Left kidney (tissue), 8 donors: ENCODE measurements at places on chromosomes 16 and 17.

- no peak for DNase-seq
Measured at GRCh38 chr16:74995986-74996385, 2.8 kb upstream of the ZNRF1 start.

DNA sequence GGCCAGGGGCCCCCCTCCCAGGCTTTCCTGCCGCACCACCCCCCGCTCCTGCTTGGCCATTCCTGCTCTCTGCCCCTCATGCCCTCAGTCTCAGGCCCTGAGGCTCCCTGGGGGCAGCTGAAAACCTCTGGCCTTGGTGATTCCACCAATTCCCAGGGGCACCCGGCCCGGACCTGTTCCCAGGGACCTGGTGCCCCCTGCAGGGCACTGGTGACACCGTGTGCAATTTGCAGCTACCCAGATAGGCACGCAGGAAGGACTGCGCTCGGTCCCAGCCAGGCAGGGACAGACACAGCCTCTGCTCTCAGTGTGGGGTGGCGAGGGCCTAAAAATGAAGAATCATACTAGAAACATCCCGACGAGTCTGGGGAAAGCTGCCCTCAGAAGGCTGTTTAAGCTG lies 13.4 kb downstream of the WFDC1 start:
- peak; percentile 51 for DNase-seq

DNA sequence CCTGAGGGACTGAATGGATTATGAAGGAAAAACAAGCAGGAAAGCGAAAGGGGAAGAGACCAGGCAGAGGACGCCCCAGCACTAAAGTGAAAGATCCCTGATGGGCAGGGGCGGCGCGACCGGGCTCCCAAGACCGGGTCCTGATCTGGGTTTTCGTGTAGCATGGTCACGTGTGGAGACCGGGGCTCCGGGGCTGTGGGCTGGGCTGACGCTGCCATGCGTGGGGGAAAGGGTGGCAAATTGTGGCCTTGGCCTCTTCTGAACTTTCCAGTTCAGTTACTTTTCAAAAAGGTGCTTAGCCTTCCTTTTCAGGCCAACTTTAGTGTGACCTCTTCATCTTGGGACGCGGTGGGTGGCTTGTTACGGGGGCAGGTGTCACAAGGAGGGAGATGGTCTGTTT lies 57.5 kb downstream of the METRNL start:
- no peak for DNase-seq

GRCh38 chr17:79654350-79654959 lies 43.6 kb upstream of the RBFOX3 start:
- no peak for DNase-seq

DNA sequence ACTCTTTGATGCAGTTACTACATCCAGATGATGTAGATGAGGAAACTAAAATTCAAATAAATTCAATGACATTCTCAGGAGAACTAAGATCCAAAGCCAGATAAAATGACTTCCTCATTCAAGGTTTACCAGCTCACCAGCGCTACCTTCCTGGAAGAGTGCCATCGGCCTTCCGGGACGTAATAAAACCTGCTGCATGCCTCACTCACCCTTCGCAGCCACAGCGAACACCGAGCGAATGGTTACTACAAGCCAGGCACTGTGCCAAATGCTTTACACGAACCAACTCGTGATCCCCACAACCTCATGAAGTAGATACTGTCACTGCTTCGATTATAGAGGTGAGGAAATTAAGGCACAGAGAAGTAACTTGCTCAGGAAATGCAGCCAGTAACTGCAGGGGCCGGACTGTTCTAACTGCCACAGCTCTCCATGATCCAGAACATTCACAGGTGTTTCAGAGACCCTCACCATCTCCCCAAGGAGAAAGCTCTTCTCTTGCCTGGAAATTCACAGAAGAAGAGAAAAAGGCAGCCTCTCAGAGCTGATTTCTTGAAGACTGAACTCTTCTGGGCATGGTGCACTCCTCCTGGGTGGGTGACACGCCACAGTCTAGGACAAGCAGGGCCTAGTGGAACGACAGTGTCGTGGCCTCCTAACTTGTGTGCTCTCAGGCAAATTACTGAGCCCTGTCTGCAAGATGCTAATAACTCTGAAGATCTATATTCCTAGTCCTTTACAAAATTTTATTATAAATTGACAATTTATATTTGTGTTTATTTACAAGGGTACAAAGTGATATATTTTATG lies 46.8 kb downstream of the HIC1 start:
- DNase-seq: no peak

DNA sequence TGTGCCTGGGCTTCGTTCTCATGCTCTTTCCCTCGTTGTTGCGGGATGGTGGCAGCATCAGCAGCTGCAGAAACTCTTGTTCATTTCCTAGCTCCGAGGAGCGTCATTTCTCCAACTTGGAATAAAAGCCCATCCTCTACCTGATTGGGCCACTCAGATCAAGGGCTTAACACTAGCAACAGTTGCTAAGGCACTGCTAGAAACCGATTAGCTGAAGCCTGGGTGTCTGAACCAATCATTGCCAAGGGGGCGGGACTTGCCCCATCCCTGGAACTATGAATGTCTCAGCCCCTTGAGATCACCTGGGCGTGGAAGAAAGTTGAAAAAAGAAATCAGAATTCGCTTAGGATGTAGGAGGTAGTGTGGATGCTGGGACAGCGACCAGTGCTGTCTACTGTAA lies 145.3 kb downstream of the FOXL1 start:
- no peak for DNase-seq

DNA sequence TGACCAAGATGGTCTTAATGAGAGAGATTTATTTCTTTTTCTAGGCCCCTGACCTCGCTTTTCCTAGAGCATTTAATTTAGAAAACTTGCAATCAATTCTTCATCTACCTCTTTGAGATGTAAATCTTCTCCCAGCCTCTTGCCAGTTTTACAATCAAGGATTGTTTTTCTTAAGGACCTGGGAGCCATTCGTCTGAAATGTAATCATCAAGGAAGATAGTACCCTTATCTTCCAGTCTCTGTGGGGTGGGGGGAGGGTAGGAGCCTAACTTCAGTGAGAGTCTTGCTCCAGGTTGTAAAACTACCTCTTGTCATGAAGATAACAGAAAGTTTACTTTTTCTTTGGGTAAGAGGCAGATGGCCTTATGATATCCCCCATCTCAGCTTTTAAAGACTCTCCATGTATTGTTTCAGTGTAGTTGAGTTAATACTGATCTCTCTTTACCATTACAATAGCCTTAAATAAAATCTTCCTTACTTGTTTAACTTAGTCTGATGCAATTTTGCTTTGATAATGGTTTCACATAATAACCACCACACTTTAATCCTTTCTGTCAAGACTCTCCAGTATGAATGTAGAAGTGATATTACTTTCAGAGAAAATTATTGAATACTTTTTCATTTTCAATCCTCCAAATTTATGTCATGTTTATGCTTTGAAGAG lies 110.2 kb upstream of the CPHXL start:
- DNase-seq: no peak

DNA sequence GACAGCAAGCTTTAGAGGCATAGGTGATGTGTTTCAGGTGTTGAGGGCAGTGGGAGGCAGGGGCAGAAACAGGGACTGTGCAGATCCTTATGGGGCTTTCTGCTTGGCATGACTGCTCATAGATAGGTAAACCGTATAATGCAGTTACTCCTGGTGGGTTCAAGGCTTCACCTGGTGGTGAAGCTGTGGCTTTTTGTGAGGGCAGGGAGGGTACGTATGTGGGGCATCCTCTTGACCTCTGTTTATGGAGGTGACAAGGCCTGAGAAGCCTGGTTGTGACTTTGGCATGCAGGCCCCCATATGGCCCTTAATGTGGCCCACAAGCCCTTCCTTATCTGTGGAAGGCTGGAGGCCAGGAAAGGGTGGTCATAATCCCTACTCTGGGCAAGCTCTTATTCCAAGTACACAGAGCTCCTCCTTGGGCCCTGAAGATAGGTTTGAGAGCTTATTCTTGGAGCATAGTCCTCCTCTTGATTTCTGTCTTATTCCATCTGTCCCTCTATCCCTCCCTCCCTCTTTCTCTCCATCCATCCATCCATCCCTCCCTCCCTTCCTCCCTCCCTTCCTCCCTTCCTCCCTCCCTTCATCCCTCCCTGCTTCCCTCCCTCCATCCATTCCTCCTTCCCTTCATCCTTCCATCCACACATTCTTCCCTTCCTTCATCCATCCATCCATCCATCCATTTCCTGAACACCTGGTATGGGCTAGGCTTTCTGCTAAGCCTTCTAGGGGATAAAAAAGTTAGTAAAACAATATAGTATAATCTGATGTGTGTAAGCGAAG lies 1.3 kb upstream of the CCL16 start:
- DNase-seq: no peak

GRCh38 chr17:5809056-5809455 lies 224.7 kb upstream of the NLRP1 start:
- DNase-seq: no peak

DNA sequence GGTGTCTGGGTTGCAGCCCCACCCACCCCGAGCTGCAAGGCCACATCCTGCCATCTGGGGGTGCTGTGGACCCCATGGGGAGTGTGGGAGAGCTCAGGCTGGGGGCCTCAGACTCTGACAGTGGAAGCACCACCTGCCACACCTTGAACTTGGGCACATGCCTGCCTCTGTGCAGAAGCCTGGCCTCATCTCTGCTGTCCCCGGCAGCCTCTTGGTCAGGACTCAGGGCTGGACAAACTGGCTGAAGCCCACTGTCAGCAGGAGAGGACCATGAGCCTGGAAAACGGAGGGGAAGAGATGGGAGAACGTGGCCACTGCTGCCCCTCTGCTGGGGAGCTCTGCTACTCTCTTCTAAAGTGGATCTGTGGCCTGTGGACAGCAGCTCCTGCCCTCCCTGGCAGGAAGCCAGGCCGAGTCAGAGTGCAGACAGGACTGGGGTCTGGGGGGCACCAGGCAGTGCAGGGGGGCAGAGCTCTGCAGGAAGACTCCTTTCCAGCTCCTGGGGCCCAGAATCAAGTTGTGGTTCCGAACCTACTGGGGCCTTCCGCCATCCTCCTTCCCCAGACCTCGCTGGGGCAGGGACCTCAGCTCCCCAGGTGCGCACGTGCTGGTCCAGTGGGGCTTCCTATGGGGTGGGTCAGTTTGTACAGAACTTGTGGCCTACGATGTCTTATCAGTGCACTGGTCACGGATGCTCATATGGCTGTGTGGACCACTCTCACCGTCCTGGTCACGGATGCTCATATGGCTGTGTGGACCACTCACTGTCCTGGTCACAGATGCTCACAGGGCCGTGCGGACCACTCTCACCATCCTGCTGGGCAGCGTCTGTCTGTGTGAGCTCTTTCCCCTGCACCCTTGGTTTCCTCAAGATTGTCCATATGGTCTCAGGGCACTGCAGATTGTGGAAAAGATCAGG lies 207.7 kb downstream of the LAT start:
- DNase-seq: no peak

GRCh38 chr17:72394531-72394930 lies 273.7 kb downstream of the SOX9 start:
- no peak for DNase-seq

- no peak for DNase-seq
Measured at GRCh38 chr16:81873206-81873605, 94.1 kb downstream of the PLCG2 start.

- DNase-seq: no peak
Measured at GRCh38 chr16:83967838-83968305, at the start of gene NECAB2. NECAB2 (plus strand) TSS chr16:83968244; CDS start chr16:83968649, 405 bp downstream.

DNA sequence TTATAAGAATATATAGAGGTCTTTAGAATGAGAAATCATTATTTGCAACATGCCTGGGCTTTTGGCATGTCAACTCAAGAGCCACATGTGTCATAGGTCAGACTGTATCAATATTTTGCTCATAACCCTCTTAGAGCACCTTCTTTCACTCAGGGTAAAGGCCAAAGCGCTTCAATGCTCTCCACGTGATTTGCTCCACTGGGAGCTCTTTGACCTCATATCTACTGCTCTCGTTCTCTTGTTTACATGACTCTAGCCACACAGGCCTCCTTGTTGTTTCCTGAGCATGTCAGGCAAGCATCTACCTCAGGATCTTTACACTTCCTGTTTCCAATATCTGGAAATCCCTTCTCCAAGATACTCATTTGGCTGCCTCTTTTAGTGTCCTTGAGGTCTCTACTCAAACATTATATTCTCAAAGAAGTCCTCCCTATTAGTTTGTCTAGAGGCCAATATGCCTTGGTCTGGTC lies 148.4 kb downstream of the TOX3 start:
- DNase-seq: no peak

- no peak for DNase-seq
Measured at GRCh38 chr17:78826836-78827509, 13.6 kb downstream of the USP36 start.

DNA sequence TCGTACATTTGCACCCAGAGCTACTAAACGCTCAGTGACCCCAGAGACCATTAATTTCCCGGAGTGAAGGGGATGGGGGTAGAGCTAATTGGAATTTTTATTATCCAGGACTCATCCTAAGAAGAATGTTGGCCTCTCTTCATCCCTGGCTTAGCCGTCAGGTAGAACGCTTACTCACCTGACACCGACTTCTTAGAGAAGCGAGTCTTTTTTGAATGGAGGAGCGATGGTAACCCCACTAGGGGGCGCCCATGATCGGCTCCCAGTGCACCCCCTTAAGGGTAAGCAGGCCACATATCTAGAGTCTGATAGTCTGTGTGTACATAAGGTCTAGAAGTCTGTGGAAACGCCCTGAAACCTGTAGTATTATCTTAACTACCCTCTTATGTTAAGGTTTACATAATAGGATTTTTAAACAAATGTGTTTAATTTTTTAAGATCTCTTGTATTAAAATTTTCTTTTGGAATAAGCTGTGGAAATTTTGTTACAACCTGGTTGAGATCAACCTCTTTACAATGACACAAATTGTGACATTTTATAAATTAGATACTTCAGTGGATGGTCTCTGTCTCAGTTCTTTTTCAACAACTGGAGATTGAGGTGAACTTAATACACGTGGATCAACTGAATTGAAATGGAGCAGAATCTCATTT lies 229.8 kb downstream of the CPPED1 start:
- peak; percentile 26 for DNase-seq

DNA sequence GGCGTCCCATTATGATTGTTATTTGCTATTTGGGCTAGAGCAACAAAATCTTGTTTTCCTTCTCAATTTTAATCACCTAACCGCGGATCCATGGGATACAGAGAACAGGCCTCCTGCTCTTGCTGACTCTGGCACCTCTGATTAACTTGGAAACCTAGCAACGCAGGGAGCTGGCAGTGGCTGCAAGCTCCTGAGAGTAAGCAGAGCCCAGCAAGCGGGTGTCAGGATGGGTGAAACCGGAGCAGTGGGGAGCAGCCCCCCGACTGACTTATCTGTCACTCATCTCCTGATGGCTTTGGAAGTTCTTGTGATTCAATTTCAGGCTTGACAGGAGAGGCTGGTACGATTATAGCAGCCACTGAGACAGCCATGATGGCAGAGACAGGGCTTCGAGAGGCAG lies 45.5 kb upstream of the CDC42EP4 start:
- DNase-seq: no peak

- no peak for DNase-seq
Measured at GRCh38 chr16:87724490-87725291, 41.1 kb downstream of the KLHDC4 start.
